ENCODE measurements at places on chromosomes 11 and 22. TPM values are rescaled to one million over a fixed set of nuclear protein-coding genes. Genes with fewer than 3 reads are reported as not detected.

GRCh38 chr11:58905011-58905720 lies 34.1 kb upstream of the GLYATL1 start:
- no peaks in the 10 kb centered on the region for H3K27me3 ChIP-seq
- peak; percentile 80 for DNase-seq
- H3K4me1 ChIP-seq: peaks cover 13% of the 10 kb centered on the region
- no peak overlapping the region for H3K27ac ChIP-seq
- H3K4me3 ChIP-seq: peak overlapping the region; percentile 17

DNA sequence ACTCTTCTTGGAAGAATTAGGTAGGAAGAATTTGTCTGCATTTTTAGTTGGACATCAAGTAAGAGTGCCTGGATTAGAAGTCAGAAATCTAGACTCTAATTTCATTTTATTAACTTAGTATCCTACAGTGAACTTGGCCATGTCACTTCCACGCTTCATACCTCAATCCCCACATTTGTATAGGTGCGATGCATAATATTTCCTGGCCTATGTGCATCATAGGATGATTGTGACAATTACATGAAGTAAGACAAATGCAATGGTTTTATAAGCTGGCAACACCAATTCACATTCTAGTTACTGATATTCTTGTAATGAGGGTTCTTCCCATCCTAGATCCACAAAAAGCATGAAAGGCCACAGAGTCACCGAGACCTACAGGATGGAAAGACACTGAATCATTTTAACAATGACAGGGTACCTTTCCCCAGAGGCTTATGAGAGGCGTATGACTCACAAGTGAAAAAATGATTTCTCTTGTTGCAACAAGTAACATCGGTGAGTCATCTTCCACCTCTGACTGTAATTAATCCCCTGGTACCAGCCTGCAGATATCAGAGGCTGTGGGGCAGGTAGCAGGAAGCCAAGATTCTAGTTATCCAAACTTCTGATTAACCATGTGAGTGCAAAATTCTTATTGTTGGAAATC lies 56.0 kb upstream of the OR5AK2 start:
- DNase-seq: no peak
- no peak overlapping the region for H3K4me3 ChIP-seq
- H3K27ac ChIP-seq: no peak overlapping the region
- H3K36me3 ChIP-seq: no peaks in the 10 kb centered on the region
- no peaks in the 10 kb centered on the region for H3K4me1 ChIP-seq

DNA sequence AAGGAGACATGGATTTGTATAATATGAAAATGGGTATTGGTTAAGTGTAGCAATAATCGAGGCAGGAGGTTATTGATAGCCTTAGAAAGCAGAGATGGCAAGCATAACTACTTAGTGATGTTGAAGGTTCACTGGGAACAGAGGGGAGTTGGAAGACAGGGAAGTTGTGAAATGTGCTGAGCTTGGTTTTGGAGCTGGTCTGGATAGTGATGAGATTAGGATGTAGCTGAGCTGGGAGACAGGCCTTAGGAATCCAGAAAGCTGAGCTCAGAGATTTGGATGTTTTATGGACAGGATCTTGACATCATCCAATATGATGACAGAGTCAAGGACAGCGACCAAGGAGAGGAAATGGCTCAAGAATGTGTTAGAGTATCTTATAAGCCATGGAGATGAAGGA lies 113.1 kb downstream of the ARHGAP42 start:
- H3K4me3 ChIP-seq: no peak overlapping the region
- no peak for DNase-seq
- H3K27ac ChIP-seq: no peak overlapping the region
- no peaks in the 10 kb centered on the region for H3K4me1 ChIP-seq

DNA sequence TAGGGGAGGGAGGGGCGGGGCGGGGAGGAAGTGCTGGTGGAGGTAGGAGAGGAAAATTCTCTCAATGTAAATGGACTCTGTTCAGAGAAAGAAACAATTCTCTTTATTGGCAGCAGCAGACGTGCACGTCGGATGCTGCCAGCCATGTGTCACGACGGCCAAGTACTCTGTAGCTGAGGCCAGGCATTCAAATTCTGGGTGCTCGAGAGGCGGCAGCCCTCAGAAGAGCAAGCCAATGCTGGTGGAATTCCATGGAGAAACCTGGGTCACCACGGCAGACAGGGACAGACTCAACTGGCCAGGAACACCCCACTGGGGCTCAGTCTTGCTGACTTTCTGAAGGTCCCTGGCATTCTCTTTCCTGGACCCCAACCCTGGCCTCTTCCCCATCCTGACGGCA lies 90.8 kb downstream of the ABTB2 start:
- H3K36me3 ChIP-seq: no peaks in the 10 kb centered on the region
- no peaks in the 10 kb centered on the region for H3K27me3 ChIP-seq
- DNase-seq: no peak
- peak overlapping the region; percentile 25 for H3K27ac ChIP-seq

GRCh38 chr11:66676931-66677598 lies 622 bp downstream of the RBM4B start:
- DNase-seq: no peak
- H3K27ac ChIP-seq: peak overlapping the region; percentile 96
- H3K4me1 ChIP-seq: peaks cover 49% of the 10 kb centered on the region
- peak overlapping the region; percentile 63 for H3K4me3 ChIP-seq
- no peaks in the 10 kb centered on the region for H3K36me3 ChIP-seq
- no peaks in the 10 kb centered on the region for H3K27me3 ChIP-seq

DNA sequence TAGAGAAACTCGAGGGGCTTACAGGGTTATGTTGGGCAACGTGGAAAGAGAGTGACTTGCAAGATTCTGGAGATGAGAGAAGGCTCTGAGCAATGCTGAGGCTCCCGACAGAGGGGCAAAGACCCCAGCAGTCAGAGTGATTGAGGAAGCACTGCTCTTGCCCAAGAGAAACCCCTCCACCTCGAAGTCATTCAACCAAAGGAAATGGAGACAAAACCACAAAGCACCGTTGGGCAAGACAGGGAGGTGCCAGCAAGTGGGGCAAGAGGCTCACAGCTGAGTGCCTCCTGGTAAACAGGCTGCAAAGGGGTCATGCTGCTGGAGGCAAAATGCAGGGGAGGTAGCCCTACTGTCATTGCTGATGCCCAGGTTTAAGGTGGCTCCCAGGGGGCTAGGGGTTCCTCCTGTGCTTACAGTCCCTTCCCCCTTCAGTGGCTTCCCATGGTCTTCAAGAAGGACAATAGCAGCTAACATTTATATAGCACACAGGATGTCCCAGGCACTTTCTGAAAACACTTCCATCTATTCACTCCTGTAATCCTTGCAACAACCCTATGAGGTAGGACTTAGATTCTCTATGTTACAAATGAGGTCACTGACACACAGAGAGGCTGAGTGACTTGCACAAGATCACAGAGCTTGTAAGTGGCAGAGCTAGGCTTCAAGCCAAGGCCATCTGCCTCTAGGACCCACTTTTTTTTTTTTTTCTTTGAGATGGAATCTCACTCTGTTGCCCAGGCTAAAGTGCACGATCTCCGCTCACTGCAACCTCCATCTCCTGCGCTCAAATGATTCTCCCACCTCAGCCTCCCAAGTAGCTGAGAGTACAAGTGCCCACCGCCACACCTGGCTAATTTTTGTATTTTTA lies 18.1 kb upstream of the MYH9 start:
- H3K36me3 ChIP-seq: no peaks in the 10 kb centered on the region
- H3K4me1 ChIP-seq: peaks cover 30% of the 10 kb centered on the region
- DNase-seq: peak; percentile 36
- H3K27me3 ChIP-seq: no peaks in the 10 kb centered on the region
- H3K27ac ChIP-seq: peak overlapping the region; percentile 71

Gene ROBO4
- 49.6 TPM for total RNA-seq

GRCh38 chr22:31753005-31753633 lies 700 bp upstream of the DEPDC5 start:
- H3K27me3 ChIP-seq: no peaks in the 10 kb centered on the region
- H3K27ac ChIP-seq: peak overlapping the region; percentile 95
- H3K4me3 ChIP-seq: peak overlapping the region; percentile 76
- H3K4me1 ChIP-seq: peaks cover 36% of the 10 kb centered on the region

Gene TEX12
- total RNA-seq: not detected

Gene SLC22A25
- total RNA-seq: not detected

- no peaks in the 10 kb centered on the region for H3K36me3 ChIP-seq
- H3K4me3 ChIP-seq: no peak overlapping the region
- no peaks in the 10 kb centered on the region for H3K4me1 ChIP-seq
- no peak overlapping the region for H3K27ac ChIP-seq
Measured at GRCh38 chr11:95605271-95605940, 184.2 kb downstream of the FAM76B start.

DNA sequence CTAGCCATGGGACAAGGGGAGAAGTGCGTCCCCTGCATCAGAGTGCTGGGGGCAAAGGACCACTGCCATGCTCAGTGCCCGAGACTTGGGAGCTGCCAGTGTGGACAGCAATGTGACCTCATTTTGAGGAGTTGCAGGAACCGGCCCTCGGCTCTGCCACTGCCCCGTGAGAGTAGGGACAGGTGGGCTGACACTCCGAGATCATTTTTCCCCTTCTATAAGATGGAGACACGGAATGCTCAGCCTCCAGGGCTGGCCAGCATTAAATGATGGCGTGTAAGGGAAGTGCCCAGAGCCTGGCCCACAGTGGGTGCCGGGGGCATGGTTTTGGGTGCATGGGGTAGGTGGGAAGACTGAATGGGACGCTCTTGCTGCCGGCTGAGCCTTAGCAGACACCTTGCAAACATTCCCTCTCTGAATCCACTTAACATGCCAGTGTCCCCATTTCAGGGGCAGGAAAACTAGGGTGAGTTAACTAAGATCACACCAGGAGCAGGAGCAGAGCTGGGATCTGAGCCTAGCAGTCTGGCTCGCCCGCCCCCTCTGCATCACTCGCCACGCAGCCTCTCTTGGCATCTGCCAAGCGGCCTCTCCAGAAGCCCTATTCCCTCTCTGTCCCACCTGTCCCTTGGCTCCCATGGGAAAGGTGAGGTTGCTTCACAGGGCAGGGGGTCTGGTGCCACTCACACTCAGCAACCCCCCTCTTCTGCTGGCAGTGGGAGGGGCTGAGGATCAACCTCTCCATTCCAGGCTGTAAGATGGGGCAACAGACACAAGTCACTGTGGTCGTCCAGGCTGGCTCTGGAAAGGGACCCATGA lies 13.6 kb downstream of the NPTXR start:
- no peak for DNase-seq
- H3K36me3 ChIP-seq: peaks cover 5% of the 10 kb centered on the region
- H3K4me1 ChIP-seq: no peaks in the 10 kb centered on the region
- H3K4me3 ChIP-seq: no peak overlapping the region

Gene RIMBP3B
- not detected for total RNA-seq

- peaks cover 20% of the 10 kb centered on the region for H3K4me1 ChIP-seq
- H3K27ac ChIP-seq: peak overlapping the region; percentile 7
- H3K27me3 ChIP-seq: no peaks in the 10 kb centered on the region
- no peak overlapping the region for H3K4me3 ChIP-seq
Measured at GRCh38 chr11:61871158-61871597, 20.2 kb downstream of the FADS3 start.

DNA sequence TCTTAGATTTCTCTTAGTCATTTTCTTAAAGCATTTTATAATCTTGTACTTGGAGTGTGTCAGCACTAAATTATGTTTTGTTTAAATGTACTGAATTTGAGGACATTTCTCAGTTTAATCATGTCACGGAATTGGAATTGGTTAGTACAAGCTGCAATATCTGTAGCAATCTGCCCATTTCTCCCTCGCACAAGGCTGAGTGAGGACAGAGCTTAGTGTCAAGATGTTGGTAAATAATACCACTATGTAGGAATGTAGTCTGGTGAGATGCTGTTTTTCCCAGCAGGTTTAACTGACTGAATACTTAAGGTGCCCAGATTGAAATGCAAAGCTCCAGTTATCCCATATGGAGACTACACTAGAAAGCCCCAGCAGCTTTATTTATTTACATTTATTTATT lies 30.6 kb downstream of the SREBF2 start:
- peak overlapping the region; percentile 77 for H3K27ac ChIP-seq
- DNase-seq: no peak
- H3K4me3 ChIP-seq: no peak overlapping the region
- peaks cover 20% of the 10 kb centered on the region for H3K36me3 ChIP-seq

Gene TMEM80
- 4.9 TPM for total RNA-seq

DNA sequence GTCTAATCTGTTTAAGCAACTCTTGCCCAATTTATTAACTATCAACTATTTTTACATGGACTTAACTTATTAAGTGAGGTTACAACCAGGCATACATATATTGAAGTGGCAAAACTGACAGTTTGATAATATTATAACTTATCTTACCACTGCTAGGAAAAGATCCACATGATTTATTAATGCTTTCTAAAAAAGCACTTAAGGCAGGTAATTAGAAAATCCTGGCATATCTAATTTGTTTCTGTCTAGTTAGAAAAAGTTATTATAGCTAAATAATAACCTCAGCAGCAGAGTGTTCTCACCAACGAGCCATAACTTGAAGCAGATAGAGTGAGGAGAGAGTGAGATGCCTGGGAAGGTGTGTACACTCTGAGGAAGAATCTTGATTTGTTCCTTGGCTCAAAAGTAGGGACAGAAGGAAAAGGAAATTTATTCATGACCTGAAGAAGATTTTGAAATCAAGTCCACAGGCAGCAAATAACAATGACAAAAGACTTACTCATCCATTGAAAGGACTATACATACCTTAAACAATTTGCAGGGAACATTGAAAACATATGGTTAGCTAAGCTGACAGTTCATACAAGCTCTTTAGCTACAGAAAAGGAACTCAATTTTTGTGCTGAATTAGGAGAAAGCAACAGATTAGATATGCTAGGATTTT lies 7.1 kb upstream of the MUC15 start:
- no peak overlapping the region for H3K4me3 ChIP-seq
- no peak for DNase-seq
- no peaks in the 10 kb centered on the region for H3K4me1 ChIP-seq
- no peaks in the 10 kb centered on the region for H3K27me3 ChIP-seq

- DNase-seq: no peak
- no peaks in the 10 kb centered on the region for H3K36me3 ChIP-seq
- H3K4me1 ChIP-seq: peaks cover 5% of the 10 kb centered on the region
- no peak overlapping the region for H3K4me3 ChIP-seq
Measured at GRCh38 chr11:26849036-26849435, 127.2 kb upstream of the SLC5A12 start.

Gene FAM83F
- 7.3 TPM for total RNA-seq

- H3K27me3 ChIP-seq: no peaks in the 10 kb centered on the region
- no peak for DNase-seq
- H3K27ac ChIP-seq: no peak overlapping the region
- no peaks in the 10 kb centered on the region for H3K36me3 ChIP-seq
Measured at GRCh38 chr11:75487365-75487764, 38.4 kb downstream of the GDPD5 start.
